CD4-positive, alpha-beta T cell treated with Interleukin-15 for 4 hours (primary cell): ENCODE measurements at places on chromosomes 4 and X.

GRCh38 chr4:112152521-112152920, 7.3 kb downstream of the FAM241A start:
- DNase-seq: no peak

GRCh38 chr4:181140037-181140603, 1103.1 kb upstream of the TENM3 start:
- DNase-seq: no peak

GRCh38 chr4:21451032-21451431, 497.5 kb downstream of the KCNIP4 start:
- DNase-seq: no peak

DNA sequence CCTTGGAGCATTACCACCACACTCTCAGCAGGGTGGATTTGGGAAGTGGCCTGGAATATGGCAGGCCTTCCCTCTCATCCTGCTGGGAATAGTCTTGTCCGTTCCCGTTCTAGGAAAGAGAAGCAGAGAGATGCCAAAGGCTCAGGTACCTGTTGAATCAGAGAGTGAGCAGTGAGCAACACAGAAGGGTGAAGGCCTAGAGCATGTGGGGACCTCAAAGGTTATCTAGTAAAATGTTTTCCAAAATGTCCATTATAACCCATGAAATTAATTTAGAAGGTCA, 30.8 kb downstream of the SLC16A2 start:
- no peak for DNase-seq

- DNase-seq: no peak
Measured at GRCh38 chrX:130109429-130110378, 593 bp downstream of the ELF4 start.

- no peak for DNase-seq
Measured at GRCh38 chrX:10244915-10245622, 88.3 kb downstream of the CLCN4 start.

- DNase-seq: peak; percentile 72
Measured at GRCh38 chrX:149631234-149632165, at the start of gene TMEM185A. TMEM185A (minus strand) TSS chrX:149631792; CDS start chrX:149631580, 212 bp downstream.
